Airway epithelial cell (primary cell): ENCODE measurements at places on chromosomes 6 and 20. TPM values are rescaled to one million over a fixed set of nuclear protein-coding genes. Genes with fewer than 3 reads are reported as not detected.

Gene SFTA2
- not detected in 2 replicates for total RNA-seq

Gene PRDM13
- not detected in 2 replicates for total RNA-seq

Gene WASF1
- 18.0 and 23.3 TPM in 2 replicates for total RNA-seq

Gene ENPP1
- 0.28 and 0.42 TPM in 2 replicates for total RNA-seq

Gene CCM2L
- not detected in 2 replicates for total RNA-seq

Gene LATS1
- 7.4 and 14.6 TPM in 2 replicates for total RNA-seq

Gene FERMT1
- 26.7 and 37.3 TPM in 2 replicates for total RNA-seq

Gene OR2H2
- total RNA-seq = not detected in 2 replicates

Gene ZDHHC14
- 1.4 and 4.2 TPM in 2 replicates for total RNA-seq

Gene RSPH9
- 0.14 and 0.23 TPM in 2 replicates for total RNA-seq

Gene KIAA0408
- 0.28 TPM in 1 of 2 replicates, not detected in the other for total RNA-seq

Gene SLCO4A1
- total RNA-seq = 4.0 and 5.1 TPM in 2 replicates

Gene HNF4A
- not detected in 2 replicates for total RNA-seq

Gene RNF5
- total RNA-seq = 40.7 and 42.6 TPM in 2 replicates

Gene ECT2L
- not detected in 2 replicates for total RNA-seq

Gene LAMA4
- 1.7 and 2.9 TPM in 2 replicates for total RNA-seq

Gene FABP7
- not detected in 2 replicates for total RNA-seq

Gene PRKN
- 1.3 and 2.4 TPM in 2 replicates for total RNA-seq

Gene CDH26
- total RNA-seq = 1.2 and 2.0 TPM in 2 replicates

Gene ULBP3
- total RNA-seq = 12.1 and 14.7 TPM in 2 replicates

Gene ULBP2
- 13.0 and 14.1 TPM in 2 replicates for total RNA-seq

Gene WFDC12
- not detected in 2 replicates for total RNA-seq

Gene MEI4
- total RNA-seq = not detected in 2 replicates
